NCI-H1048 (cell line): ENCODE measurements at places on chromosomes 12 and 14.

GRCh38 chr12:66393890-66394289, 91.6 kb downstream of the HELB start:
- DNase-seq = no peak

- no peak for DNase-seq
Observed at GRCh38 chr12:6754411-6754810, 1.5 kb upstream of the MLF2 start.

DNA sequence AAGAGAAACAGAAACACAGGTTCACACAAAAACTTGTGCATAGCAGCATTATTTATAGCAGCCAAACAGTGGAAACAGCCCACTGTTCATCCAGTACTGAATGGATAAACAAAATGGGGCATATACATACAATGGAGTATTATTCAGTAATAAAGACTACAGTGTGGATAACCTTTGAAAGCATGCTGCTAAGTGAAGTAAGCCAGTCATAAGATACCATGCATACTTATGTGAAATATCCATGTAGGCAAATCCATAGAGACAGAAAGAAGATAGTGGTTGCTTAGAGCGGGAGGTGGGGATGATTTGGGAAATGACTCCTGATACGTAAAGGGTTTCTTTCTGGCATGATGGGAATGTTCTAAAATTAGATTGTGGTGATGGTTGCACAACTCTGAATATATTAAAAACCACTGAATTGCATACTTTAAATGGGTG, 99.4 kb downstream of the CRADD start:
- no peak for DNase-seq

- no peak for DNase-seq
Observed at GRCh38 chr14:58479975-58480374, 52.5 kb downstream of the KIAA0586 start.

DNA sequence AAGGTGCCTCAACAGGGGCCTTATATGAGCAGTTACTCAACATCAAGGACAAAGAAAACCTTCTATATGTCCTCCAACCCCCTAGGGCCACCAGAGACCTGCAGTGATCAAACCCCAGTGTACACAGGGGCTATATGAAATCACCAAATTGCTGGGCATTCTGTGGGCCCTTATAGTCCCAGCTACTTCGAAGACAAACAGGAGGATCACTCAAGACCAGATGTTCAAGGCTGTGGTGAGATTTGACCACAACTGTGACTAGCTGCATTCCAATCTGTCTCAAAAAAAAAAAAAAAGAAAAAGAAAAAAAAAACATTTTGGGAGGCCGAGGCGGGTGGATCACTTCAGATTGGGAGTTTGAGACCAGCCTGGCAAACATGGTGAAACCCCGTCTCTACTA, 51.0 kb upstream of the PRB2 start:
- DNase-seq = no peak

- no peak for DNase-seq
Observed at GRCh38 chr12:108468196-108468968, 46.7 kb upstream of the FICD start.

- no peak for DNase-seq
Observed at GRCh38 chr12:25051171-25051570, 102.3 kb upstream of the BCAT1 start.

GRCh38 chr12:50637870-50638481, 125.9 kb upstream of the ATF1 start:
- DNase-seq = no peak

- no peak for DNase-seq
Observed at GRCh38 chr12:131066207-131066885, 112.6 kb downstream of the ADGRD1 start.

DNA sequence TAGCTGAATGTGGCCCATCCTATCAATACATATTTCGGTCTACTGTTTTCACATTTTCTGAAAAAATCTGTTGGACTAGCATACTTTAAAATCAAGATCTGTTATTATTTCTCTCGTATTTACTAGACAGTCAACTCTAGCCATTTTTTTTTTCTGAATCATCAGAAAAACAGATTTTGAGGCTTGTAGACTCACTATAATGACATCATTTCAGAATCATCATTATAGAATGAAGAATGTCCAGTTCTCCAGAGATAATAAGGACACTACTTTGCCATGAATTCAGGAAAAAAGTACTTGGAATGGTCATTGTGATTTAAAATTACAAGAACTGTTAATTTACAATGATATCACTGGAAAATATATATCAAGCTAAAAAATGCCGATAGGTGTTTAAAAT, 589.8 kb downstream of the KCNH5 start:
- no peak for DNase-seq

- DNase-seq = no peak
Observed at GRCh38 chr14:69685218-69685616, 73.8 kb downstream of the SUSD6 start.

DNA sequence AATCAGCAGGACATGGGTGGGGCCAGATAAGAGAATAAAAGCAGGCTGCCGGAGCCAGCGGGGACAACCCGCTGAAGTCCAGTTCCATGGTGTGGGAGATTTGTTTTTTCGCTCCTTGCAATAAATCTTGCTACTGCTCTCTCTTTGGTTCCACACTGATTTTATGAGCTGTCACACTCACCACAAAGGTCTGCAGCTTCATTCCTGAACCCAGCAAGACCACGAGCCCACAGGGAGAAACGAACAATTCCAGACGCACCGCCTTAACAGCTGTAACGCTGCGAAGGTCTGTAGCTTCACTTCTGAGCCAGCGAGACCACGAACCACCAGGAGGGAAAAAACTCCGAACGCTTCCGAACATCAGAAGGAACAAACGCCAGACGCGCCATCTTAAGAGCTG, 2.8 kb upstream of the CNIH1 start:
- no peak for DNase-seq

DNA sequence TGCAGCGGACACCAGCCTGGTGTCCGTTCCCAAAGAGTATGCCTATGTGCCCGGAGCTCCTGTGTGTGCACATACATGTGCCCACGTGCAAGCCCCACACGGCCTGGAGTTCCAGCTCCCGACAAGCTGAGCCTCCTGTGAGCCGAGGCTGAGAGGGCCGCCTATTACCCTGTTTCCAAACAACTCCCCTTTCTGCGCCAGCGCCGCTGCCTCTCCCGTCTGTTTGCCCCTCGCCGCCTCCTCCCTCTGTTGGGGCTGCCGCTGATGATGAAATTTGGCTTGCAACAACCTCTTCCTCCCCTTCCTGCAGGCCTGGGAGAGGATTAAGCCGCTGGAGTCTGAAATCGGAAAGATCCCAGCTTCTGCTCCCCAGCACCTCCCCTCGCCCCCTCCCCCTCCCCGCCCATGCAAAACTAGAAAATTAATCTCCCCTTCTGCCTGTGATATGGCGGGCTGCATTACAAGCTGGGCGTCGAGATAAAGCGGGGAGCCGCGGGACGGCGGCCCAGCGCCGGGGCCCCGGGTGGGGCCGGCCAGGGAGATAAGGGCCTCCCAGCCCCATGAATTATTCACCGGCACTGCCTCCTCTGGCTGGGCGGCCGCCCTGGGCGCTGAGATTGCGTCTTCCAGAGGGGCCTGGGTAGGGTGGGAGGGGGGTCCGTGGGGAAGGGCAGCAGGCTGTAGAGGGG, 6.8 kb upstream of the ASIC1 start:
- DNase-seq = no peak

DNA sequence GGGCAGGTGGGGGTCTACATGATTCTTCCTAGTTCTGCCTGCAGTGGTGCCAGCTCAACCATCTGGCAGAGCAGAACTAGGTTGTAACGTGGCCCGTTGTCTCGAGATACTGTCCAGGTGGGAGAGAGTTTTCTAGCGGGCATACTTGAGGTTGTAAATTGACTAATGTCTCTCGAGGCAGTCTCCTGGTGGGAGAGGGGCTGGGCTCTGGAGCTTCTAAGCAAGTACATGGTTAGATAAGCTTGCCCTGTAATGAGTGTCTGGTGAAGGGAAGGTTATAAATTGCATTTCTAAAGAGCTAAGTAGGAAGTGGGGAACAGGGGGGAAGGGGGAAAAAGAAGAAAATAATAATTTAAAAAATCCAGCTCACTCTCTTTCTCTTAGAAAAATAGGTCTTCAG, 18.1 kb downstream of the BDKRB1 start:
- no peak for DNase-seq

DNA sequence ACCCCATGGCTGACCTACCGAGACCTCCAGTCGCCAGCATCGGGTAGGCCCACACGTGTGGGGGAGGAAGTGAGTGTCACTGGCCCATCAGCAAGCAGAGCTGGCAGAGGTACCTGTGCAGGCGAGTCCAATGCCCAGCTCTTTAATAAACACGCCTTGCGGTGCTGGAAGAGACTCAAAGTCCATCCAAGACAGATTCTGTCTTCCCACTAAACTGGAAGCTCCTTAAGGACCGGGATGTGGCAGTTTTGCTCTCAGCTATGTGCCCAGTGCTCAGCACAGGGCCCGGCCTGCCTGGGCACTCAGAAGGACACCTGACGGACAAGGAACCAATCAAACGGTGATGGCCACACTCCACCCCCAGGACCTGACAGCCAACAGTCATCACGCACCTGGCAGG, 65.0 kb downstream of the ITPK1 start:
- DNase-seq = no peak

- DNase-seq = no peak
Observed at GRCh38 chr12:50661300-50662115, 102.4 kb upstream of the ATF1 start.

DNA sequence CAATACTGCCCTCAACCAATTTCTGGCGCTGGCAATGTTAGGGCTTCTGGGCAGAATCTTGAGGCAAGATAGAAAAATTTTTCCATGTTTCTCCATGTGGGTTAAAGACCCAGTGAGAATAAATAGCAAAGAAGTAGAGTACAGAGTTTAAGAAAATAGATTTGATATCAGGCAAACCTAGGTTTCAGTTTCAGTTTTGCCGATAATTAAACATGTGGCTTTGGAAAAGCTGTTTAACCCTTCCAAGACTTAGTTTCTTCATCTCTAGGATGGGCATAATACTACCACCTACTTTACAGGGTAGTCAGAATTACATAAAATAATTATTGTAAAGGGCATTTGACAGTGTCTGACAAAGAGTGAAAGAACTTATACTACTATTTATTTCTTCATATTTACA, 360.4 kb downstream of the PCNX1 start:
- DNase-seq = no peak

DNA sequence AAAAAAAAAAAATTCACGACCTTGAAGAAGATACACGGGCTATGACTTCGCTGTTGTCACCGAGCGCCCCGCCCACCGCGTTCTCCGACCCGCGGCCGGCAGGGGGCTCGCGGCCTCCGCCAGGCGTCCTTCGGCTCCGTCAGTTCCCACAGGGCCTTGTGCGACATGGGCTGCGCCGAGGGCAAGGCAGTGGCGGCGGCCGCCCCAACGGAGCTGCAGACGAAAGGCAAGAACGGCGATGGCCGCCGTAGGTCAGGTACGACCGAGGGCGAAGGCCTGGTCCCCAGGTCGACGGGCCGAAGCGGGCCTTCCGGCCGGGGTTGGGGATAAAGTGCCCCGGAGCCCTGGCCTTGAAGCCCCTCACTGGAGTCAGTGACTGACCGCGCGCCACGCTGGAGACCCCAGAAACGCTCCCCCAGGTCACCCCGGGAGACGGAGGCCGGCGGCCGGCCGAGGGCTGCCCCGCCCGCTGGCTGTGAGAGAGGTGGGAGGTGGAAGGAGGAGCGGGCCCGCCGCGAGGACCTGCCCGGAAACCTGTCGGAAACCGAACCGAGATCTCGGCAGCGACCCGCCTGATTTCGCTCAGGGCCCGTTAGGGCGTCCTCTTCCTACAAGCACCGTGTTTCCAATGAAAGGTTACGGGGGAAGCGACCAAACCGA, at the start of gene TXNRD1:
Gene TXNRD1, plus strand, starts transcription at position 142 of the 660 bp plus-strand sequence. Its CDS starts 24 bp downstream, at position 166.
- no peak for DNase-seq

- no peak for DNase-seq
Observed at GRCh38 chr12:16189849-16190248, 87.6 kb downstream of the SLC15A5 start.

DNA sequence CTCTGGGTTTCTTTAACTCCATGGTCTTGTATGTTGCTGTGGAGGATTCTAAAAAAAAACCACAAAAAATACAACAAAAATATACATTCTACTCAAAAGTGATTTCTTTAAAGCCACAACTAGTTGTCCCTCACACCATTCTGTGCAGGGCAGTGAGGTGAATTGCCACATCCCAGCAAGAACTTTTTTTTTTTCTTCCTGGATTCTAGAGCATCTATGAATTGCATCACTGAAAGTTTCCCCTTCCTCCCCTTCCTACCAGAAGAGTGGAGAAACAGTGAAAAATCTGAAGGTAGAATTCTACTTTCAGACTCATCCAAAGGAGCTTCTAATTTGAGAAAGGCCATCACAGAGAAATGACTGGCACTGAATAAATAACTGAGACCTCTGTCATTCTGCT, 395.3 kb downstream of the AEBP2 start:
- DNase-seq = no peak

GRCh38 chr14:71430321-71430677, 501.9 kb upstream of the RGS6 start:
- no peak for DNase-seq

DNA sequence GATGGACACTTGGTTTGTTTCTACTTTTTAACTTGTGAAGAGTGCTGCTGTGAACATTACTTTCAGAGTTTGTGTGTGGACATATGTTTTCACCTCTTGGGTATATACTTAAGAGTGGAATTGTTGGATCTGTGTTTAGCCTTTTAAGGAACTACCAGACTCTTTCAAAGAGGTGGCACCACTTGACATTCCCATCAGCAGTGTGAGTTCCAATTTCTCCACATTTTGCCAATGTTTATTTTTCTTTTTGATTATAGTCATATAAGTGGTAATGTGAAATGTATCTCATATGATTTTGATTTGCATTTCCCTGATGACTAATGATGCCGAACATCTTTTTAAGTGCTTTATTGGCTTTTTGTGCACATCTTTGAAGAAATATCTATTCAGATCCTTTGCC, 44.8 kb downstream of the ARHGAP5 start:
- DNase-seq = no peak

GRCh38 chr12:3152892-3153291, 75.7 kb downstream of the TSPAN9 start:
- no peak for DNase-seq

DNA sequence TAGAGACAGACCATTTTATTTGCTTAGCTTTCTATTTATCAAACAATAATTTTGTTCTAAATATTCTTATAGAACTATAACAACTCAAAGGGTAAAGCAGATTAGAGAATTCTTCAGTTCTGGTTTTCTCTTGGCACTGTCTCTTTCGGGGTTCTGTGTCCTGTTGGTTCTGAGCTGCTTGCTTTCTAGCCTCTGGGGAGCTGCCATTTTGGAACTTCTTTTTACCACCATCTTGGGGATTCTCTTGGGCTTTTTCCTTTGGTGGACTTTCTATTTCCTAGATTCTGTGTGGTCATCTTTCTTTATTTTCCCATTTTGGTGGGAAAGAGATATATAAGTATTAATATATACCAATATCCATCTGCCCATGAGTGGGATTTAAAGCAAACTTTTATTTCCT, 467.7 kb downstream of the PCNX1 start:
- DNase-seq = no peak

DNA sequence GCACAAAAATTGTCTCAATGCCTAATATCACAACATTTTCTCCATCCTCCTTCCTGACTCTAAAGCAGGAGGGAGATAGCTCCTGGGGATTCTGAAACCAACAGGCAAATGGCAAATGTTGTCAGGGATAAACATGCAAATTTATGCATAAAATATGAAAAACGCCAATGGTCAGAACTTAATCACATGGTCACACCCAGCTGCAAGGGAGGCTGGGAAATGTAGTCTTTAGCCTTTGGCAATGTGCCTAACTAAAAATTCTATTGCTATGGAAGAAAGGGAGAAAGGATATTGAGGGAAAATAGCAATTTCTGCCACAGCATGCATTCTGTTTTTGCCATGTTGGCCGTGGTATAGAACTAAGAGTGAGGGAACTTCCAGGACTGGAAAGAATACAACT, 11.7 kb upstream of the OASL start:
- DNase-seq = peak; percentile 6
